ENCODE measurements at places on chromosomes 5 and 9.

- DNase-seq: no peak
These were observed 45.9 kb upstream of the PCSK1 start for GRCh38 chr5:96478983-96479382.

DNA sequence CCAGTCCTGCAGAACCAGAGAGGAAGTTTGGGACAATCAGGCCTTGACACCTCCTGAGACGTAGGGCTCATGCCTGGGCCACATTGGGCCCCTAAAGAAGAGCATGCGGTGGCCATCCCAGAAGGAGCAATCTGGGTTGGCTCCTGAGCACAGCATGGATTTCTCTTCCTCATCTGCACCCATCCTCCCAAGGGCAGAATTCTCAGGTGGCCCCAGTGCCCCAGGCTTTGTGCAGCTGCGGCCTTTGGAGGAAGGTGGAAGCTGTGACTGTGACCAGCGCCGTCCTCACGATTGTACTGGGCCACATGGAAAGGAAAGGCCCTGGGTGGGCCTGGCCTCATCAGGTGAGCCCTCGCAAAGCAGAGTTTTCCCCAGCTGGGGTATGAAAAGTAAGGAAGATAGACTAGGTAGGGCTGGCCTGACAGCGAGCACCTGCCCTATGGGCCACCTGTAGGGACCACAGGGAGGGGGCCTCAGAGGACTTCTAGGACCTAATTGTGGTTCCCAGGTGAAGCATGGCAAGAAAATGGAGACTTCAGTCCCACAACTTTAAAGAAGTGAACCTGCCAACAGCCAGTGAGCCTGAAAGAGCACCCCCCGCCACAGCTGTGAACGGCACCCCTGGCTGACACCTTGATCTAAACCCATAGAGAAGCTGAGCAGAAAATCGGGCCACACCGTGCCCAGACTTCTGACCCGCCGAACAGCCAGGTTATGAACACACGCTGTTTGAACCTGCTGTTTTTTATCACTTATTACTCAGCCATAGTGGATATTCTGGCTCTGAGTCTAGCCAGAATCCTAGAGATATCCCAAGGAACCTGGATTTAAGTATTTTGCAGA is 164.1 kb downstream of the IRX2 start:
- no peak for DNase-seq

DNA sequence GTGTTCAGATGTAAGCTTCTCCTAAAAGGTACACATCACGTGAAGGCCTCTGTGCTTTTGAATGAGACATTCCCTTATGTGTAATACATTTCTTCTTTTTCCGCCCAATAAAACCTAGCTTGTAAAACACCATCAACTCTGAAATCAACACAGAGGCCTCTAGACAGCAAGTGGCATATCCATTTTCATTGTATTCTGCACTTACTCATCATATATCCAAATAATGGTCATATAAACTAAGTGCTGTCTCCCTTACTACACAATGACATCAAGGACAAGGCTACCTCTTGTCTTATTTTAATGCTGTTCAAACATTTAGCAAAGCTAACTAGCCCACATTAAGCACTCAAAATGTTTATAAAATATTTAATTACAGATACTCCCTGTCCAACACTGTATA is 108.5 kb downstream of the ELAVL2 start:
- DNase-seq: no peak

DNA sequence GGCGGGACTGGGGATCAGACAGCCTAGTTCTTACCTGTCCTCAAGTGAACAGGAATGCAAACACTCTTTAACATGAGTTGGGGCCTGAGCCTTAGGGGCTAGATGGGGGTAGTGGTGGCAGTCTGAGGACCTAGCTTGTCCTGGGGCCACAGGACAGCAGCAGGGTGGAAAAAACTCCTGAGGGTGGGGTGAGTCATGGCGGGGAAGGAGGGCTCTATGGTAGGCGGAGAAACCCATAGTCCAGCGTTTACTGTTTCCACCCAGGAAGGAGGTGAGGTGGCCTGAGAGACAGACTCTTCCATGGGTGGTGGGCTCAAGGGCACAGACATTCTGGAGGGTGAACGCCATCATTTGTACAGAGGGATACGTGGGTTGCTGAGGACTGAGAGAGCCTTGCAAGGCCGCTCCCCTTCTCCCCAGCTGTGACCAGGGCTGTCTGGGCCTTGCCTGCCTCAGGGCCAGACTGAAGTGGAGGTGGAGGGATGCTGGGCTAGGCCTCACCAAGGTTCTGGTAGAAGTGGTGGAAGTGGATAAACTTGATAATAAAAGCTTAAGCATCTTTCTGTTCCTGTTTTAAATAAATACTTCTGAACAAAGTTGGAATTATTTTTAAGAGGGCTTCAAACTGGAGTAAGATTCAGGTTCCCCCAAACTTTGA is 1.1 kb upstream of the TSPAN17 start:
- no peak for DNase-seq

DNA sequence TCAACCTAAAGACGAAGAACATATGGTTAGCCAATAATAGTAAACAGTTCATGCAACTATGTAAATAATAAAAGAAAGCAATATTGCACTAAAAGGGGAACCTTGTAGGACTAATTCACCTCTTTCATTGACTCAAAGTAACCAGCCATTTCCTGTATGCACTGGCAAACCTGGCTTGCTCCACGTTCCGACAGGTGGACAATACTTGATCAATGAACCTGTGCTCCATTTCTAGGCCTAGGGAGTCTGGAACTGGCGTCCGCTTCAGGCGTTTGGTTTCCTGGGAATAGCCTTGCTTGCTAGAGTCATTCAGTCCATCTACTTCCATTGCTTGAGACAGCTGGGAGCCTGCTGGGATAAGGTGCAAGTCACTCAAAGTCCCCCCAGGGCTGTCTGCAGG is 41.6 kb downstream of the PTAR1 start:
- no peak for DNase-seq

GRCh38 chr9:99031319-99031718 is 73.6 kb upstream of the TGFBR1 start:
- no peak for DNase-seq

- no peak for DNase-seq
These were observed 16.7 kb downstream of the MVB12B start for GRCh38 chr9:126343271-126343700.

DNA sequence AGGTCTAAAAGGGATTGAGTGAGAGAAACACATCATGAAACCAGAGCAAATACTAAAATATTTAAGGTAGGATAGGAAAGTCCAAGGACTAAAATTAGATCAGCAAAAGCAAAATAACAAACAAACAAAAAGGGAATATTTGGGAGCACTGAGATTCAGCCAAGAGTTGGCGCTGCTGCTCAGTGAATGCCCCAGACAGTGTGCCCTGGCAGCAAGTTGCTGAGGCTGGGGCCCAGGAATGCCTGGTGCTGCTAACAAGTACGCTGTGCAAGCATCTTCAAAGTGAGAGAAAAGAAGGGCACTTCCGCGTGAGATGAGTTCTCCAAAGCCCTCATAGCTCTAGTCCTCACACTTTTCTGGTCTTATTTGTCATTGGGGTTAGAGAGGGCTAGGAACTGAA is 603.3 kb downstream of the EFNA5 start:
- DNase-seq: peak; percentile 49

DNA sequence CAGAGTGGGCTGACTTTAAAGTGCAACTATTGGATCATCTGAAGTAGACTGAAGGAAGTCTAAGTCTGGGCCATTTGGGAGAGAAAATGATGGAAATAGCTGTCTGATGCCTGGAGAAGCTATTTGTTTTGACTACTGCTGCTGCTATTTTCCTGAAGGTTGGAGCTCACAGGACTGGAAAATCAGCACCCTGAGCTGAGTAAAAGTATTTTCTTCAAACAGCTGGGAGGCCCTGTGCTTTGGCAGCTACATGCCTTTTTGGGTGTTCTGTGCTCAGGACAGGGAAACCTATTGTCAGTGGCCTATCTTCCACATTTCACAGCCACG is 302.6 kb downstream of the ENC1 start:
- no peak for DNase-seq

GRCh38 chr5:1593903-1594356 is 70.2 kb upstream of the LPCAT1 start:
- DNase-seq: peak; percentile 34

- no peak for DNase-seq
These were observed 4.9 kb downstream of the ADAM19 start for GRCh38 chr5:157570531-157571200.

DNA sequence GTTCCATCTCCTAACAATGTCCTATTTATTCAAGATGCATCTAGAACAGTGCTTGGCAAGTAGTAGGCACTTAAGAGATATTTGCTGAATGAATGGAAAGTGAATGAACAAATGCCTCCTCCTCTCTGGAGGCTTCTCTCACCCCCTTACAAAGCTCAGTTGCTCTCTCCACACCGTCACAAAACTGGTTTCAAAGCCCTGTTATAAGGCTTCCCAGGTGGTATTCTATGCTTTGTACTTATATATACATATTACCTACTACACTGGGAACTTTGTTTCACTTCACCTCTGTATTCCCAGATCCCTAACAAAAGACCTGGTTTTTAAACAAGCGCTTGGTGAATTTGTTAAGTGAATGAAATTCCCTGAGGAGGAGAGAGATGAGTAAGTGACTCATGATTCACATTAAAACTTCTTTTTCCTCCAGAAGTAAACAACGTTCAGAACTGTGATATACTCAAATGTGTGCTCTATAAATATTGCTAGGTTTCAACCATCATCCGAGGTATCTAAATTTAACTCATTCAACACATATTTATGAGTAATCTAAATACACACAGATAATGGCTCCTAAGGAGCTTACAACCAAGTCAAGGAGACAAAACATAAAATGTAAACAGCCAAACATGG is 36.0 kb downstream of the DENND1A start:
- DNase-seq: no peak

DNA sequence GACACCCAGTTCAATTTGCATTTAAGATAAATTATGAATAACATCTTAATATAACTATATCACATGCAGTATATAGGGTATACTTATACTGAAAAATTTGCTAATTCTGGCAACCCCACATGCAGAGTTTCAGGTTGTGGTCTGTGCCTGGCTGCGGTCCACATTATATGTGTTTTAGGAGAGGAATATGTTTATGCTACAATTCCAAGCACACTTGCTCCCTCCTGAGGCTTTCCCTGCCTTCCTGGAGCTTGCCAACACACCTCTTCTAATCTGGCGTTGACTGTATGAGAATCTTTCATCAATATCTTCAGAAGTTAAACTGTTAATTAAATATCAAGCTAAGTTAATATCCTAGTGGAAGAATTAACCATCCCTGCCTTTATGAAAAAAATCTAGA is 45.2 kb downstream of the SEMA5A start:
- DNase-seq: no peak

GRCh38 chr5:145723516-145723915 is 111.6 kb downstream of the PRELID2 start:
- no peak for DNase-seq

DNA sequence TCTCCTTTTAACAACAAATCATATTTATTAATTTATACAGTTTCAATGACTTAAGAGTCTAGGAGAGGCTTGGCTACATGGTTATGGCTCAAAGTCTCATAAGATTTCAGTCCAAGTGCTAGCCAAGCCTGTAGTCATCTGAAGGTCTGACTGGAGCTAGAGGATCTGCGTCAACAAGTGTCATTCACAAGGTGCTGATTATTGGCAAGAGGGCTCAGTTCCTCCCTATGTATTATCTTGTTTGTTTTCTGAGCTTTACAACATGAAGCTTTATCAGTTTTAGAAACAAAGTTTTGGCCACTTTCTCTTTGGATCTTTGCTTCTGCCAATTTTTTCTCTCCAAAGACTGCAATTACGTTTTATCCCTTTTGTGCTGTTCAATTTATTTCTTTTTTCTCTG is 94.7 kb downstream of the RICTOR start:
- no peak for DNase-seq

DNA sequence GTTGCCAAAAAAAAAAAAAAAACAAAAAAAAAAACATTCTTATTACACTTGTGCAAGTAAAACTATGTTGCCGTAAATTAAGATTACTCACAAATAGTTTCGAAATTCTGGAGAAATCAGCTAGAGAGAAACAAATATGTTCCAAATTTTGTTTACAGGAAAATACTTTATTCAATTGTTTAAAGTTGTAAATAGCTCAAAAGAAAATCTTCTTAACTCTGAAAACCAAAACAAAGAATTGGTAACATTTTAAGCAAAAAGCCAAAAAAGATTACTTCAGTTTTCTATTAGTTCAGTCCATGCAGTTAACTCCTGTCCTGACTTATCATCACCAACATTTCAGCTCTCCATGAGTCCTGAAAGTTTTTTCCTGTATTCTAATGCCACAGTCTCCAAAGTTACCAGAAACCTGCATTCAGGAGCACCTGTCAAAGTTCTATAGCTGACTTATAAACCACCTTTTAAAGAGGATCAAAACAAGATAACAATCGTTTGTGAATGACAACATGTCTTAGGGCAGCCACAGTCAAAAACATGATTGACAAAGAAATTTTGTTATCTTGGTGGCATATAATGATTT is 194.1 kb downstream of the RANBP17 start:
- no peak for DNase-seq

DNA sequence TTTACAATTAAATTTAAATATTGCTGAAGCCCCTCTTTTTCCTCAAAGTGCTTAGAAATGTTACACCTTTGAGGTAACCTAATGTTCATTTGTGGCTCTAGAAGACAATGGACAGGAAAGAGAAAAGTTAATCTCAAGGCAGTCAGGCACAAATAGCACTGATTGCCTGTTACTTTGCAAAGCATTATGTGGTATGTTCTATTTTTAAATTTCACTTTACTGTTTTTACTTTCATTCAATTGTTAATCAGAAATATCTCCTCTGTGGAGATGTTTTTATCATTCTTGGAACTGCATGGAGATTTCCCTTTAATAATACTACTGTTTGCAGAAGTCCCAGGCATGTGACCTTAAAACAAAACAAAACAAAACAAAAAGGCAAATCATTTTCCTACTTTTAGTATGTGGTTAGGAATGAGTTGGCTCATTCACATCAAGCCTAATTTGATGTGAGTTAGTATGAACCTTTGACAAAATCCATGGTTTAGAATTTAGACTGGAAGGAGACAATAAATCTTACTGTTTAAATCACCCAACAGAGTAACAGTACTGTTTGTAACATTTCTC is 67.5 kb downstream of the CWC27 start:
- DNase-seq: no peak

DNA sequence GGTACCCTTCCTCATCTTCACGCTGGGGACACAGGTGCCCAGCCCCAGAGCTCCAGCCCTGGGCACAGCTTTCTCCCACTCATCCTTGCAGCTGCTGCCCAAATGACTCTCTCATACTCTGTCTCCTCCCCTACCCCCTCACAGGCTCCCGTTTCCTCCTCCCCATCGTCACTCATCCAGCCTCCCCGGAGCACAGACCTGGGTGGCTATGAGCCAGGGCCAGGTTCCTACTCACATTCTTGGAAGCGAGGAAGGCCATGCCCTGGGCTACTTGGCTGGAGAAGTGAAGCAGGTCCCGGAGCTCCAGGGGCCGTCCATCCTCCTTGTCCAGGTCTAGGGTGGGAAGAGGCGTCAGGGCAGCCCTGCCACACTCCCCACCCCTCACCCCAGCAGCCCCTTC is 29.3 kb downstream of the CSF1R start:
- DNase-seq: no peak

DNA sequence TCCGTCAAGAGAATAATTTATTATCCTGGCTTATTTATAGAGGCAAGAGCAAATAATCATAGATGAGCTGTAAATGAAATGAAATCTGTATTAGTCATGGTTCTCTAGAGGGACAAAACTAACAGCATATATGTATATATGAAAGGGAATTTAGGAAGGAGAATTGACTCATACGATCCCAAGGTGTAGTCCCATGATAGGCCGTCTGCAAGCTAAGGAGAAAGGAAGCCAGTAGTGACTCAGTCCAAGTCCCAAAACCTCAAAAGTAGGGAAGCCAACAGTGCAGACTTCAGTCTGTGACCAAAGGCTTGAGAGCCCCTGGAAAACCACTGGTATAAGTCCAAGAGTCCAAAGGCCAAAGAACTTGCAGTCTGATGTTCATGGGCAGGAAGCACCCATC is 515.9 kb upstream of the CYLC2 start:
- no peak for DNase-seq
